ENCODE measurements at places on chromosomes 3 and 15.

DNA sequence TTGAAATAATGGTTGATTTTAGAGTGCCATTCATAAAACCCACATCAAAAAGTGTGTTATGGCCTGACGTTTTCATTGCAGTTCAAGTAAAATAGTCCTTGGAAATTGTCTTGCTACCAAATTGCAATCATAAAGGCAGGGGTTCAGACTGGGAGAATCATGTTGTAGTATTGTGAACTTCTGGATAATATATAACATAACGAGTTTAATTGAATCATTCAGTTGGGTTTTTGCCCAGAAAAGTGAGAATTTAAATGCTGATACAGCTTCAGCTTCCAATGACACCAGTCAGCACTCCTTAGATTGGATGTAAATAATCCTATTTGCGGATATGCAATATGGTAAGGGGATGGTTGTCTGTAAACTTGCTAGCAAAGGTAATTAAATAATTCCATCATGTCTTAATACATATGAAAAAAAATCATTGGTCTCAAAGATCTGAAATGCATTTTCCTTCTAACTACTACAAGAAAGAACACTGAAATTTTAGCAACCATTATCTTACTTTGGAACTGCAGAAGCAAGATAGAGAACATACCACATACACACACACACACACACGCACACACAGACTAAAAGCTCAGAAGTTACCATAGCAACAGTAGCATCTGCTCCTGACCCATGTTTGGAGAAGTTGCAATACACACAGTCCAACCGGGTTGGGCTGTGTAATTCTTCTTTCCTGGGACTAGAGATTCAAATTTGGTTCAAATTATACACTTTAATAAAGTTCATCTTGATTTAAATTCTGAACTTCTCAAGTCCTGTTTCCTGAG is 686.2 kb upstream of the NR2F2 start:
- DNase-seq: no peak

GRCh38 chr3:13718000-13718399 is 161.9 kb downstream of the WNT7A start:
- no peak for DNase-seq

DNA sequence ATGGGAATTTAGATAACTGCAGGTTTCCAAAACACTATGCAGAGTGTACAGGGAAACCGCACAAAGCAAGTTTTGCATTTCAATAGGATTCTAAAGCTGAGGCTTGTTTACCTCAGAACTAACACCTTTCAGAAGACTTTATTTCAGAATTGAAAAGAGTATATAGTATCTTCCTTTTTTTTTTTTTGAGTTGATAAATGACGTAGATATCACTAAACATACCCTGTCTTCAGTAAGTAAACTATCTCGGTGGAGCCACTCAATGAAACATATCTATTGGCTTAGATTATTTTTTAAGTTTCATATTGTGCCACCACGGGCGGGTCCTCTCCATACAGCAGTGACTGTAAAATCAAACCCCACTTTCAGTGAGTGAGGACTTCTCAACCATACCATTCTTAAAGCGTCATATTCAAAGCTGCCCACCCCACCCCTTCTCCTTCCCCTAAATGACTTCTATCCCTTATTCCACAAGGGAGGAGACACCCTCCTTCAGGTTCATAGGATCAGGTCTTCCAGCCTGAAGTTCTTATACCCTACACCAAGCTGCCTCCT is 2.0 kb upstream of the TBL1XR1 start:
- DNase-seq: no peak

DNA sequence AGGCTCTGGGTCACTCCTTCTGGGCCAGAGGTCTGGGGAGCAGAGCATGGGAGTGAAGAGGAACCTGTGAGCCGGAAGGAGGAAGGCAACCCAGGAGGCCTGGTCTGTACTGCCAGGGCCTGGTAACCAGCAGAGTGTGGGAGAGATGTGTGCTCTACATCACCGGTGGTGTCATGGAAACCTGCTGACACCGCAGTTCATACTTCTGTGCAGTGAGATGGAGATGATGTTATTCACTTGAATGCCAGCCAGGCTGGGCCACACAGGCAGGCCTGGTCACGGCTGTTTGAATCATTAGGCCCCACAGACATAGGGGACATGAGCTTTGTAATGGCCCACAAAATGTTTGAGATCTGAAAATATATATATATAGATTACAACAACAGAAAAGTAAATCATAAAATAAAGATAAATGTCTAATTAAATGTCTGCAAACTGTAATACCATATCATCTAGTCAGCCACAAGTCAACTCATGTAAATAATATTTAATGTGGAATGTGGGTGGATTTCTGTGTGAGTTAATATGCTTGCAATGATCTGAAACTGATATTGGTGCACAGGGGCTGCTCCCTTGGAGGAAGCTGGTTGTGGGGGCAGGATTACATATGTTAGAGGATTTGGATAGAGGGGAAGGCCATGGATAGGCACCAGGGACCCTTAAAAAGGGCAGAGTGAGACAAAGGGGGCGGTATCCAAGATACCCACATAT is 108.5 kb upstream of the PFN2 start:
- no peak for DNase-seq

GRCh38 chr15:44394562-44394961 is 32.9 kb upstream of the CTDSPL2 start:
- DNase-seq: no peak

Data from activated T-cell treated with anti-CD3 and anti-CD28 coated beads, Interleukin-2, amount 50 U/mL, for 1 hour (primary cell).